HEK293T (cell line): ENCODE measurements at places on chromosomes 5 and 9.

DNA sequence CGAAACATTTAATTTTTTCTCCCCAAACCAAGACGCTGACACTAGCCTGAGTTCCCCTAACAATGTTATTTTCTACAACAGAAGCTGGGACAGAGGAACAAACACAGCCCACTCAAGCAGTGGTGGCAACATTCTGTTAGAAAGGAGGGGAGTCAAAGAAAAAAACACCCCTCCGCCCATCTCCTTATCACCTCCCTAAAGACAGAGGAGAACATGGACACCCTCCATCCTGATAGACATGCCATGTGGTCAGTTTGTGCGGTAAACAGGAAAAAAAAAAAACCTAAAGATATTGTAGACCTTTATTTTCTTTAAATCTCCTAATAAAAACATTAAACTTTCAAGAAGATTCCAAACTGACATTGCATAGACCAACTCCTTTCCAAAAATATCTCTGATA lies 2.9 kb upstream of the DPM2 start:
- DNase-seq: no peak

- DNase-seq: no peak
Measured at GRCh38 chr5:129500101-129500500, 40.0 kb downstream of the ADAMTS19 start.

- no peak for DNase-seq
Measured at GRCh38 chr5:176166427-176166826, 71.8 kb upstream of the SIMC1 start.

DNA sequence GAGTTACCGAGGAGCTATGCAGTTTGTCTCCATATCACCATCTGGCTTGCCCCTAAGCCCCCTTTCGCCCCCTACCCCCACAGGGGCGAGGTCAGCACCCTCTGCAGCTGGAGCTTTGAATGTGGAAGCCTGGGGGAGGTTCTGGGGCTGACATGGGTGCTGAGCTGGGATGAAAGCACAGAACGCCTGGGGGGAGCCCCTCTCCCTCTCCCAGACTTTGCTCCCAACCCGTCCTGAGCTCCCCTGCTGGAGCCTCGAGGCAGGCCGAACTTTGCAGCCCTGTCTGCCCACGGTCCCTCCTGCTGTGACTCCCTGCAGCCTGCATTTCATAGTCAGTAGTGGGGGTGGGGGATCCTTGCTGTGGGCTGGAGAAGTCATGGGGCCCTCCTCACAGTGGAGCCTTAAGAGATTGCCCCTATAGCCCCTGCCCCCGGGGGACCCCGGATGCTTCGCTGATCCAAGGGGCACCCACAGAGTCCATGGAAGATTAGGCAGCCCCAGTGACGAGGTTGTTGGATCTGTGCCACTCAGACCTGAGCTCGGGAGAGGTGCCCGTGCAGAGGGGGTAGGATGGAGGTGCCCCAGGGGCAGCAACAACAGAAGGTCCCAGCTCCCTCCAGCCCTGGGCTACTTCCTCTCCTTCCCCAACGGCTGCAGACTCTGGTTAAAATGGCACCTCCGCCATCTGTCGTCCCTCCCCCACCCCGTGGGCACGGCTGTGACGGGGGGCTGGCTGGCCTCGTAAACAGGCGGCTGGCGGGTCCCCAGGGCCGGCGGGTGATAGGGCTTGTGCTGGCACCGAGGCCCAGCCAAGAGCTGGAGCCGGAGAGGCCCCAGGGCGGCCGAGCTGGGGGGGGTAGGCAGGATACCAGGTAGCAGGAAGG lies 162.0 kb downstream of the C9orf50 start:
- DNase-seq: no peak

DNA sequence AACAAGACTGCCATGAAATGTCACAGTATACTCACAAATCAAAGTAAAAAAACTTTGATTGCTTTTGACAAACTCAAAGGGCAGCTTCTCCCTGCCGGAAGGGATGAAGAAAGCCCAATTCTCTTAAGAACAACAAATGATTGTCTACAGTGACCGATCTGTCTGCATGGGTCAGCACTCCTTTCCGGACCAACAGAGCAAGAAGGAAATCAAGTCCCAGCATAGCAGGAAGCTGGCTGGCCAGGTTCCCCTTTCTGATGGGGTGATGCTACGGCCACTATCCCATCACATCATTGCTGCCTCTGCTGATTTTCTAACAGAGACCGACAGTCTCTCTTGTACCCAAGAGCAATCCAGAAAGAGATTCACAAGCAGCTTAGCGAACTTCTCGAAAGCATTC lies 692 bp downstream of the C1QTNF3 start:
- DNase-seq: no peak

DNA sequence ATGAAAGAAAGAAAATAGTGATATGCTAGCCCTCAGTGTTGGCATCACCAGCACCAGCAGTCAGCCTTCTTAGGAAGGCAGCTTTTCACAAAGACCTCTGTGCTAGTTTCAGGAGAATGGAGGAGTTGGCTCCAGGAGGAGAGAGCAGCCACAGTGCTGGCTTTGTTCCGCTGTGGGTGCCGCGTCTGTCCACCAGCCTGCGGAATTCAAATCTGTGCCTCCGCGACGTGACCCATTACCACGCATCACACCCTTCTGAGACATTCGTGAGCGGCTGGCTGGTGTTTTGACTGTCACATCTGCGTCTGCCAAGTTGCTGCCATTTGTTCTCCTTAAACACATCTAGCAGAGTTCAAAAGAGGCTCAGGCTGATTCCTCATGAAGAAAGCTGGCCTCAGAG lies 34.4 kb downstream of the SNX18 start:
- no peak for DNase-seq

DNA sequence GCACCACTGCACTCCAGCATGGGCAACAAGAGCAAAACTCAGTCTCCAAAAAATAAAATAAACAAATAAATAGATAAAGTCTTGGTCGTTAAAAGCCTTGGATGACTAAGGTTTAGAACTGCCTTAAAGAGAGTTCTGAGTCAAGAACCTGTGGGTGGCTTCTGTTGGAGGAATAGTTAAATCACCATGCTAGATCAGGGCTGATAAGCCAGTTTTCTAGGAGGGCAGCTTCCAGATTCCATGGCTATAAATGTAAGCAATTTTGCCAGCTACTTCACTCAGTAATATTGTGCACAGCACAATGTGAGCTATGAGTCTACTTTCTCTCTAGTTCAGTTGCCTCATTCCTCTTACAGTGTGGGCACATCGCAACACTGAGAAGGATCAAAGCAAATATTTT lies 242.1 kb upstream of the NUDT12 start:
- DNase-seq: no peak

GRCh38 chr9:99445371-99445891 lies 223.3 kb downstream of the SEC61B start:
- DNase-seq: no peak

- no peak for DNase-seq
Measured at GRCh38 chr9:116574027-116574679, 113.0 kb upstream of the TRIM32 start.

DNA sequence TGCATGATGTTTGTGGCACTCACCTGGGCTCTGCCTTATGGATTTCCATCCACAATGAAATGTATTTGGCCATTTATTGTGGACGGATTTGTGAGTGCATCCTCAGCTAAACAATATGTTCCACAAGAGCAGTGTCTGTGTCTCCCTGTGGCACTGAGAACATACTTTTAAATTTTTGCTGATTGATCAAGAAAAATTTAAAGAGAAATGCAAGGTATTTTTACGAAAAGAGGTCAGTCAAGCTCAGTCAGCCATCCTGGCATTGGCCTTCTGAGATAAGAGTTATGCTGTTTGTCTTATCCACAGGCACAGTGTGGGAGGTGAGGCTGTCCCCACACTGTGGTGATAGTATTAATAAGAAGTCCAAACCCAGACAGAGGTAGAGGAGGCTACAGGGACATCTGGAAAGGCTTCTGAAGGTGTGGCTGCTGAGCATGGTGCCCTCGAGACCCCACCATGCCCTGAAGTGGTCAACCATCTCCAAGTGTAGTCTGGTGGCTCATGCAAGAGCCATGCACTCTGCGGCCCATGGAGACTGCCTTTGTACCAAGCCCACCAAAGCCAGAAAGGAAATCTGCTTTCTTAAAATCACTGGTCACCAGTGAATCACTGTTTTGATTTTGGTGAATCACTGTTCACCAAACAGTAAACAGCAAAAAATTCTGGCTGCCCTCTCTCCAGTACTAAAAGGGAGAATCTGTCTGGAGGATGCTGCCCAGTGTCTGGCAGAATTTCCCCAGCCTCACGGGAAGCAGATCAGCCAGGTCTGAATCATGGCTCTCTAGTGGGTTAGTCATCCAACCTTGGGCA lies 28.8 kb downstream of the SPOCK1 start:
- no peak for DNase-seq

DNA sequence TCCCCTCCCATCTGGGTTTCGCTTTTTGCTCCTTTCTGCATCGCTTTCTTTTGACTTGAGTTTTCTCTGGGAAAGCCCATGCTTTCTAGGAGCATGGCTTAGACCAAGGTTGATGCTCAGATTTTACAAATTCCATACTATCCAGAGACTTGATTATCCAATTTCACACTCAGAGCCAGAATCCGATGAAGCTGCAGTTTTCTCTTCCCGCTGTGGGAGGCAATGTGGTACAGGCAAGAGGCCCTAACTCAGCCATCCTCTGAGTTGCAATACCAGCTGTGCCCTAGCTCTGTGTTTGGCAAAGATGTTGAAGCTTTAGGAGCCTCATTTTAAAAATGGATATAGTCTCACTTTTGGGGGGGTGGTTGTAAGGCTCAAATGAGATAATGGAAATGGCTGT lies 85.1 kb downstream of the BRINP1 start:
- DNase-seq: peak; percentile 9

DNA sequence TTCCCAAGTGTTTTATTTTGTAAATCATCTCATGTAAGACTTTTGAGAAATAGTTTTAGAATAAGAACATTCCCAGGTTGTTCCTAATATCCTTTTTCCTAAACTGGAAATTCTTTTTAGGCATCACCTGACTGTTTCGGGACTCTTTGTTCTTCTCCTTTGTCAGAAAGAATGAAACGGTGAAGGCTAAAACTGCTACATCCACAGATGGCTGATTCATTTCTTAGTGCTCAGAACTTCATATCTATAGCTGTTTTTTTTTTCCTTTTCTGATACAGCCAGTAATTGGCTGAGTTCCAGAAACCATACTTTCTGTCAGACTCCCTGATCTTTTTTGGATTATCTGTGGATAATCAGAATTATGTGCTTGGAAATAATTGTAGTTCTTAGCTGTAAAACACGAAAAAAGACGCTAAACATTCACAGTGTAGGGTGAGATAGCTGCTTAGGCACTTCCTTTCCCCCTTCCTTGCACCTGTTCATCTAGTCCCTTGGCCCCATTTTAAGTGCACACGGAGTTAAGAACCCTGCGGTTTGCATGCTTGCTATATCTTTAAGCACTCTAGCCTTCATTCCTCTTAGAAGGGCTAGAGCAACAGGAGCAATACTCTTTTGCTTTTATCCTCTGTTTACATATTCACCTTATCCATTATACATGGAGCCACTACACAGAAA lies 283.9 kb downstream of the PJA2 start:
- DNase-seq: no peak
